ENCODE measurements at places on chromosomes 16 and 17.

- DNase-seq, result no peak
Observed at GRCh38 chr17:40722241-40722640, 18.7 kb upstream of the KRT24 start.

- no peak for DNase-seq
Observed at GRCh38 chr17:47808830-47809480, 12.6 kb downstream of the OSBPL7 start.

DNA sequence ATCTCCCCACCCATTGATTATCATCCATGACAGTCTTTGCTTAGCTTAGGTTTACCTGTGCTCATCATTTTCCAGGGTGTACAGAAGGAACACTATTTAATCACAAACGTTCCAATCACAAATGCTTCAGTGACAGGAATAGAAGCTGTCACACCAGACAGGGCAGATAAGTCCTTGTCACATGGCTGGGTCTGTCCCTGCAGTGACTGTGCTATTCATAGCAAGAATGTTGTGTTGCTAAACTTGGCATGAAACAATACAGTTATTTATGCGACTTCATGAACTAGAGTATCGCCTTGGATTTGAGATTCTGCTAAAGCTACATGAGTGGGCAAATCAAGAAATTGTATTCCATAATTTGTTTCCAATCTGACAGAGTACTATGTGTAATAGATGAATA lies 108.4 kb downstream of the CDH13 start:
- DNase-seq, result no peak

DNA sequence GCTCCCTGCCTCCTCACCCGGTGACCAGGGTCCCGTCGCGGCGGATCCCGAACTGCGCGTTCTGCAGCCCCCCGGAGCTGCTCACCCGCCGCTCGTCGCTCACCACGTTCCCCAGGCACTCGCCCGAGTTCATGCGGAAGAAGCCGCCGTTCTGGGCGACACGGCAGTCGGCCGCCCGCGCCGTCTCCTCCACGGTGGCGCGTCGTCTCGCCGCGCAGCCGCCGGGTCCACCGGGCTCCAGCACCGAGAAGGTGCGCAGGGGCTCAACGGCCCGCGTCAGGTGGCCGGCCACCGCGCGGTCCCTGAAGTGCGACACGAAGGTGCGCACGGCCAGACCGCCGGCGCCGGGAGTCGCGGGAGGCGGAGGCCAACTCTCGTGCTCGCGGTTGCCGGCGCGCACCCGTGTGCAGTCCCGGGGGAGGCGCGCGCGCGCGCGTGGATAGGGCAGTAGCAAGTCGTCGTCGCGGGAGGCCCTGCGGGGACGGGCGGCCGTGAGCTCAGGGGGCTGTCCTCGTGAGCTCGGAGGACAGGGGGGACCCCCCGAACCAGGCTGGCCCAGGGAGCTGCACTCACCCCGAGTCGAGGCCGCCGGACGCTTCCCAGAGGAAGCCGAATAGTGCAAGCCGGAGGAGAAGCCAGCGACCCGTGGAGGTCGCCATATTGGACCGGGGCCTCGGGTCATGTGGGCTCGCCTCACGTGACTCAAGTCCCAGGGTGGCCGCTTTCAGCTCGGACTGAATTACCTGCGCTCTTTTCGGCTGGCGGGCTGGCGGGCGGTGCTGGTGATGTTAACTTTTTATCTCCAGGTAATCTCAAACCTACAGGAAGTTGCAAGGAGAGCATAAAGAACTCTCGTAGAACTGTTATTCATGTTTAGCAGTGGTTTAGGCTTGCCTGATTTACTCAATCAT lies at the start of gene NAGPA:
TSS of gene NAGPA (minus strand) at position 680 of the 911 bp plus-strand sequence. CDS start at position 659, 21 bp downstream.
- peak; percentile 64 for DNase-seq

GRCh38 chr17:58338841-58339754 lies 10.5 kb upstream of the TSPOAP1 start:
- no peak for DNase-seq

DNA sequence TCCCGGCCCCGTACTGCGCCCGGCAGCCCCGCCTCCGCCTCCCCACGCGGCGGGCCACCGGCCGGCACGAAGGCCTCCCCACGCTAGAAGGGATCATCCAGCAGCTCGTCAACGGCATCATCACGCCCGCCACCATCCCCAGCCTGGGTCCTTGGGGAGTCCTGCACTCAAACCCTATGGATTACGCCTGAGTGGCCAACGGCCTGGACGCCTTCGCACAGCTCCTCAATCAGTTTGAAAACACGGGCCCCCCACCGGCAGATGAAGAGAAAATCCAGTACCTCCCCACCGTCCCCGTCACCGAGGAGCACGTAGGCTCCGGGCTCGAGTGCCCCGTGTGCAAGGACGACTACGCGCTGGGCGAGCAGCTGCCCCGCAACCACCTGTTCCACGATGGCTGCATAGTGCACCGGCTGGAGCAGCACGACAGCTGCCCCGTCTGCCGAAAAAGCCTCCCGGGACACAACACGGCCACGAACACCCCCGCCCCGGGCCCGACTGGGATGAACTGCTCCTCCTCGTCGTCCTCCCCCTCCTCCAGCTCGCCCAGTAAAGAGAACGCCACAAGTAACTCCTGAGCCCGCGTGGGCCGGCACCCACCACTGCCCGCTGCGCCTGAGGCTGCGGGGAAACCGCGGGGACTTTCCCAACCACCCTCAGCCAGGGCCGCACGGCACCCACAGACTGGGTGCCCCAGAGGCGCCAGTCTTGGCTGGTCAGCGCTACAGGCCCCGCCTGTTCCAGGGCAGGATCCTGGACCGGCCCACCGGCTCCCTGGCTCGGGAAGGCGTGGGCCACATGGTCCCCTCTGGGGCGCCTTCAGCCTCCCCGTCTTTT lies 39.0 kb upstream of the AKAP1 start:
- no peak for DNase-seq

GRCh38 chr17:76179496-76180467 lies 38.7 kb upstream of the FOXJ1 start:
- no peak for DNase-seq
